EH (cell line): ENCODE measurements at places on chromosomes 3 and 15.
A peak's percentile ranks its signal among the peaks of the same experiment; 100 is the strongest.

- no peak for DNase-seq
Observed at GRCh38 chr3:171542976-171543375, 82.8 kb upstream of the TNIK start.

DNA sequence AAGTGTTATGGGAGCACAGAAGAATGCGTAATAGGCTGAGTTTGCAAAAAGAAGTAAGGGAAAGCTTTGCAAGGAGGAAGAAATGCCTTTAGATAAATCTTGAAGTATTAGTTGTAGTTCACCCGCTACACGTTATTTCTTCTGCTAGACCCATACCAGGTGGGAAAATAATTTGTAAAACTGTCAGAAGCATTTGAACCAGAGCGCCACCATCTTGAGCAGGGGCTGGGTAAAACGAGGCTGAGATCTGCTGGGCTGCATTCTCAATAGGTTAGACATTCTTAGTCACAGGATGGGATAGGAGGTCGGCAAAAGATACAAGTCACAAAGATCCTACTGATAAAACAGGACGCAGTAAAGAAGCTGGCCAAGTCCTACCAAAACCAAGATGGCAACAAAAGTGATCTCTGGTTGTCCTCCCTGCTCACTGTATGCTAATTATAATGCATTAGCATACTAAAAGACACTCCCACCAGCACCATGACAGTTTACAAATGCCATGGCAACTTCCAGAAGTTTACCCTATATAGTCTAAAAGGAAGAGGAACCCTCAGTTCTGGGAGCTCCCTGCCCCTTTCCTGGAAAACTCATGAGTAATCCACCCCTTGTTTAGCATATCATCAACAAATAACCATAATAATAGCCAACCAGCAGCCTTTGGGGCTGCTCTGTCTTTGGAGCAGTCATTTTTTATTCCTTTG lies 50.0 kb upstream of the ZNF280D start:
- DNase-seq, result no peak

GRCh38 chr15:31150732-31151231 lies 49.3 kb upstream of the TRPM1 start:
- no peak for DNase-seq

DNA sequence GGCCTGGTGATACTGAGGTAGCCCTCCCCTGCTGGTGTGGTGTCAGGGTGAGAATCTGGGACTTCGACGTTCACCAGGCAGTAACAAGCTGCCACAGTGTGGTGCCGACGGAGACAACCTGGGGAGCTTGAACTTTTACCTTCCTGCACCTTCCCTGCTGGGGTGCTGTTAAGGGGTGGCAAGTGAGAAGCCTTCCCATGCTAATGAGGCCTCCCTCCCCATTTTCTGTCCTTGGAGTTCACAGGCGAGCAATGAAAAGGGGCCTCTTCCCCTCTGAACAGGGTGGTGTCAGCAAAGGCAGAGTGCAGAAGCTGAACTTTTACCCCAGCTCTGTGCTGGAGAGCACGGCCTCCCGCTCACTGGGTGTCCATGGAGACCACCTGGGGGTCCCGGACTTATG lies 13.5 kb downstream of the MAGEL2 start:
- DNase-seq, result no peak

DNA sequence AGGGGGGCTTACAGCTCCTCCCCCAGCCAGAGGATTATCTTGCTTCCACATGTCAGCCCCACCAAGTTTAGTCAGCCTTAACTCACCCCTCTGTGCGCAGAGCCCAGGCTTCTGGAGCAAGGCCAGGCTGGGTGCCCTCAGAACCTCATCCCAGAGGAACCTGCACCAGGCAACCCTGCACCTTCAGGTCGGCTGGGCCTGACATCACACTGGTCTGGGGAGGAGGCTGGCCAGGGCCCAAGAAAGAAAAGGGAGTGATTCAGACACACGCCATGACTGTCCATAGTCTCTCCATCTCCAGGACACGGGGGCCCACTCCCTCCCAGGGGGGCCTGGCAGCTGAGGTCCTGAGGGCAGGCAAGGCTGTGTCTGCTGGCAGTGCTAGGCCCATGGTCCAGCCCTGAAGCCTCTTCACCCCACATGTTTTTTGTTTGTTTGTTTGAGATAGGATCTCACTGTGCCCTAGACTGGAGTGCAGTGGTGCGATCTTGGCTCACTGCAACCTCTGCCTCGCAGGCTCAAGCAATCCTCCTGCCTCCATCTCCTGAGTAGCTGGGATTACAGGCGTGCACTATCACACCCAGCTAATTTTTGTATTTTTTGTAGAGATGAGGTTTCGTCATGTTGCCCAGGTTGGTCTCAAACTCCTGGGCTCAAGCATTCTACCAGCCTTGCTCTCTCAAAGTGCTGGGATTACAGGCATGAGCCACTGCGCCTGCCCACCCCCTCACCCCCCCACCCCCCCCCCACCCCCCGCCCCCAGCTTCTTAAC lies 11.1 kb downstream of the TNK2 start:
- peak; percentile 80 for DNase-seq

- no peak for DNase-seq
Observed at GRCh38 chr3:186646106-186646505, 5.9 kb downstream of the FETUB start.

GRCh38 chr3:64888165-64888564 lies 200.4 kb upstream of the ADAMTS9 start:
- DNase-seq, result no peak

DNA sequence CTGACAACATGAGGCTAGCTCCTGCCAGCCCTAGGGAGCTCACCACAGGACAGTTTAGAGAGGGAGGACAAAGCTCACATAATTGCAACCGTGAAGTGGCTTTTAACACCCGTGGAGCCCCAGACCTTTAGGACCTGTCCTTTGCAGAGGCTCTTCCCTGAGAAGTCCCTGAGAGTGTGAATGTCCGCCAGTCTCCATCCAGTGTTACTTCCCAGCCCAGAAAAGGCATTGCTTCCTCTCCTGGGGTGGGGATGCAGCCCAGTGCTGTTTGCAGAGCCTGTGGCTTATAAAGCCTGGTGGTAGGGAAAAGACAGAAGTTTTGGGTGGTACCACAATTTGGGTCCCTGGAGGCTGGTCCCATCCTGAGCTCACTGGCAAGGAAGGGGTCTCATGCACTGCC lies 182.0 kb downstream of the SLCO3A1 start:
- DNase-seq, result no peak

GRCh38 chr15:64138331-64138941 lies 13.1 kb upstream of the SNX22 start:
- DNase-seq, result no peak

DNA sequence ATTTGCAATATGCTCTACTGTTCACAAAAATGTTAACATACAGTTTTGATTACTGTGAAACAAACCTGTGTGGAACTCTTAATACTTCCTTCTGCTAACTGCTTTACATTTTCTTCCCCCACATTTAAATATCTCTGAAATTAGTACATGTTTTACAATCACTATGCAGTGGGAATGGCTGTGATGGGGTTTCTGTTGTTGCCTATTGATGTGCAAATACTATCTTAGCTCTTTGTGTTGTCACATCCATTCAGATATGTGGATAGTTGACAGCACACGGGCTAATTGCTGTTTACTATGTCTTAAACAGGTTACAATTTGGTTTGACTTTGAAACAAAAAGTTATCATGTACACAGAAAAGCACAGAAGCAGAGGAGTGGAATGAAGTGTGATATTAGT lies 95.8 kb upstream of the CCNL1 start:
- DNase-seq, result no peak

- peak; percentile 70 for DNase-seq
Observed at GRCh38 chr3:46361408-46362283, 7.7 kb downstream of the CCR2 start.

DNA sequence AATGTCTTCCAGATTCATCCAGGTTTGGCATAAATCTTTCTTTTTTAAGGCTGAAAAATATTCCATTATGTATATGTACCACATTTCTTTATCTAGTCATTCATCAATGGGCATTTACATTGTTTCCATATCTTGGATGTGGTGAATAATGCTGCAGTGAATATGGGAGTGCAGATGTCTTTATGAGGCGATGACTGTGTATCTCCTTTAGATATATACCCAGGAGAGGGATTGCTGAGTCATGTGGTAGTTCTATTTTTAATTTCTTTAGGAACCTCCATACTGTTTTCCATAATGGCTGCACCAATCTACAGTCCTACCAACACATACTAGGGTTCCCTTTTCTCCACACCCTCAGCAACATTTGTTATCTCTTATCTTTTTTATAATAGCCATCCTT lies 96.3 kb downstream of the LRRC28 start:
- peak; percentile 25 for DNase-seq

GRCh38 chr3:167733961-167734497 lies 663 bp downstream of the PDCD10 start:
- peak; percentile 35 for DNase-seq

- no peak for DNase-seq
Observed at GRCh38 chr15:101852356-101852755, 40.4 kb downstream of the OR4F15 start.

DNA sequence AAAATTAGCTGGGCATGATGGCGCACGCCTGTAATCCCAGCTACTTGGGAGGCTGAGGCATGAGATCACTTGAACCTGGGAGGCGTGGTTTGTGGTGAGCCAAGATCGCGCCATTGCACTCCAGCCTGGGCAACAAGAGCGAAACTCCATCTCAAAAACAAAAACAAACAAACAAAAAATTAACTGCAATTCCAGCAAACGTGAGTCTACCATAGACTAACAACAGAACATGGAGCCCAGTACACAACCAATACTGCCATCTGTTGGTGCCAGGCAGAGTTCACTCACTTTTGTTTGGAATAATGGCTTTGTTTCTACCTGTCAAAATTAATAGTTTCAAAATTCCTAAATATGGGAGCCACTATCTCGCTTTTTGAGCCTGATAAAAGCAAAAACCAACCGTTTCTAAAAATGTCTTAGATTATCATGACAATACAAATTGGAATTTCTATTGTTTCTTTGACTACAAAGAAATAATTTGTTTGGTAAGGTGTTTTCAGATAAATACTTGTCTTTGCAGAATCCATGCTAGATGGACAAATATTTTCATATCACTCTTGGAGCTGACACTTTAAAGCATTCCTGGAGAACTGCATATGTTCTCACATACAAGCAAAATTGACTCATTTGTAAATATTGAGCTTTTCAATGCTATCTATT lies 45.0 kb downstream of the GPR176 start:
- peak; percentile 41 for DNase-seq

DNA sequence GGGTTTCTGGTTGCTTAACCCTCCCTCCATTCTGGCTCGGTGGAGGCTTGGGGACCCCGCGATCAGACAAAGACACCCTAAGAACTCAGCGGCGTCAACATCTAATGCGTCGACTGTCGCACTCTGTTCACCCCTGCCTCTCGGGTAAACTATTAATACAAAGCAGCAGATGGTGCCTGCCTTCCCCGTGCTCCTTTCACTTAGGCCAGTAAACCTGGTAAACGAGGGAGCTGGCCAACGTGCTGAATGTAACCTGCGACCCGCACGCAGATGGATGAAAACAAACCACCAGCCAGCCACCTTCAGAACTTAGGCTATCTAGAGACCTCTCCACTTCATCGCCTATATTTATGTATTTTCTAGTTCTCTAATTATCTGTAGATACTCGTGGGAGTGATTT lies 848 bp upstream of the CADPS start:
- peak; percentile 48 for DNase-seq

GRCh38 chr3:57184526-57184925 lies 15.3 kb downstream of the HESX1 start:
- DNase-seq, result no peak

- DNase-seq, result peak; percentile 43
Observed at GRCh38 chr3:50089609-50089945, 858 bp downstream of the RBM5 start.

DNA sequence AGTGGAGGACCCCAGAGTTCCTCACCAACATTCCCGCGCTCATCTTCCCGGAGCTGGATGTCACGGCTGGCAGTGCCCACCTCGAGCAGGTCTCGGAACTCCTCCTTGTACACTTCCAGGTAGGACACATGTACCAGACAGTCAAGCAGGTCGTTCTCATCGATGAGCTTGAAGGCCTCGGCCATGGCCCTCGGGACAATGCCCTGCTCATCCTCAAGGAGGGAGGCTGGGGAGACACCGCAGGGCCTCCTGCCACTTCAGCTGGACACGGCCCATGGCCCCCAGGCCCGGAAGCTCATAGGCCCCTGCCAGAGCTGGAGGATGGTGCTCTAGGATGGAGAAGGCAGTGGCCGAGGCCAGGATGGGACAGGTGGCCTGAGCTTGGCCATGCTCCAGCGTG lies 5.6 kb downstream of the KIF7 start:
- DNase-seq, result no peak

DNA sequence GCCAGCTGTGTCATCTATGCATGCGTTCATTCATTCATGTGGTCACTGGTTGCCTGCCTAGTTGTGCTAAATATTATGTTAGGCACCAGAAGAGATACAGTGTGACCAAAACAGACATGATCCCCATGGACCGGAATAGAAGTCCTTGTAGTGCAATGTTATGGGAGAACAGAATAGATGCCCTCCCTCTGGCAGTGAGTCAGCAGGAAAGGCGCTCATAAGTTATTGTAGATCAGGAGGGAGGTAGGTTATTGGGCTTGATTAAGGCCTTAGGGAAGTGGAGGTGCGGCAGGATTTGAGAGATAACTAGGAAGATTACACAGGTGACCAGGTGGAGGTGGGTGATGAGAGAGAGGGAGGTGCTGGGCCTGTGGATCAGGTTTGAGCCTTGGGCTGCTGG lies 5.2 kb downstream of the MCTP2 start:
- DNase-seq, result no peak

DNA sequence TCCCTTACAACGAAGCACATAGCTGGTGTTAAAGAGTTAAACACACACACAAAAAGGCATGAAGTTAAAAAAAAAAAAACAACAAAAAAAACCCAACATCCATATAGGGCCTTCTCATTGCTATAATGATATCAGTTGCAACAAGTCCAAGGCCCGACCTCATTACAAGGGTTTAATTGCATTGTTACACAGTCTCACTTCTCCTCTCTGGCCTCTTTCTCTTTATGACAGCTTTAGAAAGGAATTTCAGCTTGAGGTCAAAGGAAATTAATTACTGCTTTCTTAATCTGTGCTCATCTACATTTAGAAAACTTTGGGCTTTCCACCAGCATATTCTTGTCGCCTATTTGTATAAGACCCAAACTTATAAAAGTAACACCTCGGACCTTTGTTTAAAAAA lies 342.1 kb downstream of the NR2F2 start:
- no peak for DNase-seq

DNA sequence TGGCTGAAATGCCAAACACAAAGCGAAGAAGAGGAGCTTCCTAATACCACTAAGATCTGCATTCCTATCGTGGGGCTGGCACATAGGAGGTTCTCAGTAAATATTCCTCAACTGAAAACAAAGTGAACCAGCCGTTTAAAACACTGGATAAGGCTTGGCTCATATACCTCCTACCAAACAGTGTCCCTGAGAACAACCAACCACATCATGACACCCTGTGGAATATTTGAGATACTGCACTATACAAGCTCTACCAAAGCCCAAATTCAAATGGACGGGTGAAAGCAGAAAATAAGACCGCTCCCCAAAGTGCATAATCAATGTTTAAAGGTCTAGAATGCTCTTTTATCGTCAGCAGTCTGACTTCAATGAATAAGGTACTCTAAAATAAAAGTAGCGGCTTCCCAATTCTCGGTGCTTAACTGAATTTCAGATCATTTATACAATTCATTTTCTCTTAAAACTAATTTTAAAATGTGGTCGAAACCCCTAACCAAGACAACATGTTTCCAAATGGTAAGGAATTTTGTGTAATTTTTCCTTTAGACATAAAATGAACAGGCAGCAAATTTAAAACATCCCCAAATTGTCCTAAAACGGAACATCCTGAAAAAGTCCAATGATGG lies 425.8 kb downstream of the ERC2 start:
- peak; percentile 64 for DNase-seq
